Activated naive CD8-positive, alpha-beta T cell treated with anti-CD3 and anti-CD28 coated beads, Interleukin-2, amount 10 ng/mL, durations not matched to agents 7 days and 5 days (primary cell): ENCODE measurements at places on chromosomes 4 and X.

DNA sequence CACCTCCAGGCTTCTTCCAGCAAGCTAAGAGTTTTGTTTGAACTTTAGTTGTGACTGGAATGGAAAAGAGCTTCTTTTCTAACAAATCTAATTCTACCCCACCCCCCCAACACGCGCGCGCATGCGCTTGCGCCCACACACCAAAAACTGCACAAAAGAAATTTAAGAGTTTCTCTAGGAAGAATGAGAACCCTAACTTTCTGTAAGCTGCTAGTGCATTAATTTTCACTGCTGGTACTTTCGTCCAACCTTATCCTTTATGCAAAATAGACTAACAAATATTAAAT lies 9.0 kb upstream of the INTU start:
- H3K27ac ChIP-seq, result no peak overlapping the region
- H3K4me1 ChIP-seq, result peaks cover 3% of the 10 kb centered on the region
- no peaks in the 10 kb centered on the region for H3K36me3 ChIP-seq
- peak overlapping the region; percentile 65 for H3K4me3 ChIP-seq
- no peak for DNase-seq
- peaks cover 56% of the 10 kb centered on the region for H3K27me3 ChIP-seq

- H3K4me1 ChIP-seq, result peaks cover 2% of the 10 kb centered on the region
- no peak for DNase-seq
- H3K36me3 ChIP-seq, result no peaks in the 10 kb centered on the region
- peaks cover 36% of the 10 kb centered on the region for H3K27me3 ChIP-seq
Measured at GRCh38 chr4:183342541-183343533, 20.6 kb upstream of the CLDN24 start.

- no peak for DNase-seq
- H3K4me3 ChIP-seq, result no peak overlapping the region
- H3K4me1 ChIP-seq, result no peaks in the 10 kb centered on the region
- no peak overlapping the region for H3K27ac ChIP-seq
- H3K27me3 ChIP-seq, result no peaks in the 10 kb centered on the region
Measured at GRCh38 chr4:106063009-106063408, 167.7 kb downstream of the NPNT start.

DNA sequence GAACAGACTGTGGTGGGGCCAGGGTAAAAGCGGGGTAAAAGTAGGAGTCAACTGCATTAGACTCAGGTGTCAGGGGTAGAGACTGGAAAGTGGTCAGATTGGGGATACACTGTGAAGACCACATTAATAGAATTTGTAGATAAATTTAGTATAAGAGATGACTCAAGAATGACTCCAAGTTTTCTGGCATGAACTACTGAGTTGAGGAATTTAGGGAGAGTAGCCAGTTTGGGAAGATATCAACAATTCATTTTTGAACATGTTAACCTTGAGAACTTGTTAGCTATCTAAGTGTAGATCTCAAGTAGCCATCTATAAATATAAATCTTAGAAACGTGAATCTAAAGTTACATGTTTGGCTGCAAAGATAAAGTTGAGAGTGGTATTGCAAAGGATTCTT lies 206.9 kb upstream of the HCCS start:
- H3K4me1 ChIP-seq, result no peaks in the 10 kb centered on the region
- H3K4me3 ChIP-seq, result no peak overlapping the region
- no peaks in the 10 kb centered on the region for H3K36me3 ChIP-seq
- H3K27me3 ChIP-seq, result no peaks in the 10 kb centered on the region

DNA sequence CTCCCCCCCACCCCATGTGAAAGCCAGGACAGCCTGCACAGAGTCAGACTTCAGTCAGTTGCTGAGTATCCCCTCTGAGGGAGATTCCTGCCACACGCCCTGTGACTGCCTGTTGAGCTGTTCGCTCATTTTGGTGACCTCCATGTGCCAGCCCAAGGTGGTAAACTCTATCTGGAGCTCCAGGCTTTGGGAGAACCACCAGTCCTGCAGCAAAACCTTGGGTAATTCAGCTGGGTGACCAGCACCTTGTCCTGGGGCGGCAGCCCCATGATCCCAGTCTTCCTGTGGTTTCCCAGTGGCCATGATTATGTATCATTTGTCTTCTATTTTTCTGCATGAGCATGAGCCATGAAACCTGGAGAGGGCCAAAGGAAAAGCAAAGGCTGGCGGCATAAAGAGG lies 73.4 kb downstream of the NBDY start:
- peaks cover 37% of the 10 kb centered on the region for H3K4me1 ChIP-seq
- DNase-seq, result no peak
- peaks cover 15% of the 10 kb centered on the region for H3K36me3 ChIP-seq
- H3K27ac ChIP-seq, result no peak overlapping the region
- H3K27me3 ChIP-seq, result no peaks in the 10 kb centered on the region
- H3K4me3 ChIP-seq, result no peak overlapping the region

DNA sequence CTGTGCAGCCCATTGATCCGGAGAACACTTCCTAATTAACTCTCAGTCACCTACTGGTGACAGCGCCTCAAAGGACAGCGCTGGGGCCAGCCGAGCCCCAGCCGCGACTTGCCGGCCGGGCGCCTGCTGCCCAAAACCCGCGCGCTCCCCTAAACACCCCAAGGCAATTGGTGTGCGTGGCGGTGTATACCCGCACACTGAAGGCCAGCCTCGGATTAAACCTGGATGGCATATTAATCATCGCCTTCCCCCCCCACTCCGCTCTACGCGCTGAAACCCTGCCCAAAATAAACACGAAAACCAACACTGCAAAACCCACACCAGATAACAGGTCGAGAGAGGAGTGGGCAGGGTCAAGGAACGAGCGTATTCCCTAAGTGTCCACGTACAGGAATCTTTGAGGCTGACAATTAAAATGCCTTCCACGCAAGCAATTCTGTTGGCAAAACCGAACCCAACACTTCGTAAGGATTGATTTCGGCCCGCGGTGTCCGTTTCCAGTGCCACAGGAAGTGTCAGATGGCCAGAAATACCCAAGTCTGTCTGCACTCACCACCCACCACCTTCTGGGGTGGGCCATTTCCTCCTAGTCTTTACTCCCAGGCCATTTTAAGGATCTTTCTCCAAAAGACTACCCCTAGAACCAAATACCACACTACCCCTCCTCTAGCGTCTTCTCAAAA lies 2.7 kb downstream of the BCOR start:
- DNase-seq, result no peak
- peak overlapping the region; percentile 85 for H3K27ac ChIP-seq
- peaks cover 8% of the 10 kb centered on the region for H3K36me3 ChIP-seq
- H3K27me3 ChIP-seq, result no peaks in the 10 kb centered on the region
- H3K4me3 ChIP-seq, result peak overlapping the region; percentile 94

DNA sequence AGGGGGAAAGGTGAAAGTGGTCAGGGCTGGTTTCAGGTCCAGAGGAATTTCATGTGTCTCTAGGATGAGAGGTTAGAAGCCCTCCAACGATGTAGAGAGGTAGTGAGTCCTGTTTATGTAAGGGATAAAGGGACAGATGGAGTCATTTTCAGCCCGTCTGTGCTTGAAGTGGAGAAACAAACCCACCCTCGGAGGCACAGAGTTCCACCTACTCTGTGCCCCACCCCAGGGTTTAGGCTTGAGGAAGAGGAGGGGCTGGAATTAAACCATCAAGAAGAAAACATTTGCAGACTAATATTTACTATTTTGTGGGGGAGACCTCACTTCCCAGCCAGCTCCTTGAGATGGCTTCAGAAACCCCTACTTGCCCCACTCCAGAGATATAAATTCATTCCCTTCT lies 868 bp upstream of the GNL3L start:
- H3K27ac ChIP-seq, result peak overlapping the region; percentile 96
- H3K4me1 ChIP-seq, result peaks cover 20% of the 10 kb centered on the region
- H3K36me3 ChIP-seq, result peaks cover 15% of the 10 kb centered on the region
- no peak for DNase-seq
- H3K27me3 ChIP-seq, result no peaks in the 10 kb centered on the region
